ENCODE measurements at places on chromosomes 2 and 18.

GRCh38 chr2:134441153-134441863 is 187.4 kb downstream of the MGAT5 start:
- DNase-seq = no peak

GRCh38 chr2:68925295-68925896 is 27.3 kb downstream of the GKN2 start:
- DNase-seq = peak; percentile 34

DNA sequence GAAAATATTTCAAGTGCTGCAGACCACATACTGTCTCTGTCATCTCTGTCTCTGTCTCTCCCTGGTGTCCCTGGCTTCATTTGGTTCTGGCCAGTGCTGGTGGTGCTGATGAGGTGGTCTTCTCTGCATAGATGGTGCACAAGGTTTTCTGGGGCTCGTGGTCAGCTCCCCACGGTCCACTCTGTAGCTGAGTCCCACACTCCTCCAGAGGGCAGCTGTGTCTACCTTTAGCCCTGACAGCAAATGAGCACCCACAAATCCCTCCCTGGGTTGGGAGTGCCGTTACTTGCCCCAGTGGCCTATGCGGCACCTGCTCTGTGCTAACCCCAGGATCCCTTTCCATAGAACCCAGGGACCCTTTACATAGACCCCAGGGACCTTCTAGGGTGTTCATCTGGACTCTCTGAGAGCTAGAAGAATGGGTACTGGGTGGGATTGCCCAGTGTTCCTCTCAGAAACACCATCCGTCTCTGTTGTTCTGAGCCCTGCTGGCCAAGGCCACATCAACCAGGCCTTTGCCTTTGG is 129.3 kb downstream of the CAPN13 start:
- no peak for DNase-seq

DNA sequence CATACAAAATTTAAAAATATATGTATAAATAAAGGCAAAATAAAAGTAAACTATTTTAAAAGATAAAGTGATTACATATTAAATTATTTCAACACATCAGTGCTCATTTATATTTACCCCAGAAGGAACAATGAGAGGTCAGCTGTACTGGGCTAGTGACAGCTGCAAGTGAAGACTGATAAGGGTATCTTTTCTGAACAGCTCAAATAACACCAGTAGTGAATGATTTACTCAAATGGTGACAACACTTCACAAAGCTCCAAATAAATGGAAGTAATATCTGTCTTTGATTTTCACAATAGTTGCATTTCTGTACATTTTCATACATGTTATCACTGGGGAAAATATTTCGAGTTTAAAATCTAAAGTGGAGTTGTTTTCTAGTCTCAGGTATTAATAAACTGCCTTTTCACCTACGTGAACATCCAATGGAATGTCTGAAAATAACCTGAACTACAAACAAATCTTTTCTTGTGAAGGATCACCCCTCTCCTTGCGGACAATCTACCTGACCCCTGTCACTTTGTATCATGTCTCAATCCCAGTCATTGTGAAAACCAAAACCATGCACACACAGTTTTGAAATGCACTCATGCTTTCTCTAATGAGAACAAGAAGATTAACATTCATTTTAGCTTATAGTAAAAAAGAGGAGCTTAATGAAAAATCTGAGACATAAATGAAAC is 1928.8 kb upstream of the CELF4 start:
- no peak for DNase-seq

- no peak for DNase-seq
Observed at GRCh38 chr2:59572227-59572626, 981.2 kb downstream of the BCL11A start.

DNA sequence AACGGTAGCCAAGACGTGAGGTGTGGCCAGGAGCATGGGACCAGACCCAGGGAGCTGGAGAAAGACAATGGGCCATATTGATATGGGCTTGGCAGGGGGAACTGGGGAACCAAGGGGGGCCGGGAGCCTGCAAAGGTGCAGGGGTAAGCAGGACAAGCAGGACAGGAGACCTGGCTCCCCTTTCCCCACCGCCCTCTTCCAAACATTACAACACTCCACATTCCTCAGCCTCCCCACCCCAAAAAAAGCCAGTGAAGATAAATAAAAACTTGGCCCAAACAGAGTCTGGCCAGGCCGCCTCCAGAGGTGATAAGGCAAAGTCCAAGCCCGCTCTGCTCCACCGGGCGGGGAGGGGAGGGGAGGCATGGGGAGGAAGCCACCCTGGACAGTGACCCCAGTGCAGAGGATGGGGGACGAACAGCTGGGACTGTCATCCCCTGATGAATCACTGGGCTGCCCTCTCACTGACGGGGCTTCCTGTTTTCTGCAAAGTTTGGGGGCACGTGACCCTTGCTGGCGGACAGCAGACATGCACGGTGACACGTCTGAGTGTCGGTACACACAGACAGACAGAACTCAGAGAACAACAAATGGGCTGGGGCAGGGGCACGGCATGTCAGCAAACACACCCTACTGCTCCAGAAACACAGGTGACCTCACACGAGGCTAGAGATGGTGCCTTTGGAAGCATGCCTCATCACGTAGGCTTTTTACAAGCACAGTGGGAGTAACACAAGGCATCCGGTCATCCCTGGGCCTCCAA is 100.2 kb downstream of the TNS1 start:
- no peak for DNase-seq

DNA sequence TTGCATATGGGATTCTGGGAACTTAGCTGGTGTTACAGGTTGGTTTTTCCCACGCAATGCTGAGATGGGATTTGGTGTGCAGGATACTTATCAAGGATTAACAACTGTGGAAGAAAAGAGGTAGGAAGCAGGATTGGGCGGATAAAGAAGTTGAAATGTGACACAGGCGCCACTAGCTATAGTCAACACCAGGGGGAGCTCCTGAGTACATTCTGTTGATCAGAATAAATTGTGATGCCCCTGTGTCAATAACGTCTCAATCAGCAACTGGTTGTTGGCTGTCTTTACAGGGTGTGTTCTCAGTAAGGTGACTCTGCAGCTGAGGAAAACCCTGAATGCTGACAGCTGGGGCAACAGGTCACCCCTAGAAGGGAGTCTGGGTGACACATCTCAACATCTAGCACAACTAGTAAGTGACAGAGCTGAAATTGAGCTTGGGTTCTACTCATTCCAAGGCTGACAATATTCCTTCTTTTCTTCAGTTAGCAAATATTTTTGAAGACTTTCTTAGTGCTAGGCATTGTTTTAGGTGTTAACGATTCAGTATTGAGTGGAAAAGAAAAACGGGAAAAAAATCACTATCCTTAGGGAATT is 143.0 kb downstream of the ARL6IP6 start:
- peak; percentile 33 for DNase-seq

Data from AML-193 (cell line).